H1 (cell line): ENCODE measurements at places on chromosomes 2 and 18. TPM values are rescaled to one million over a fixed set of nuclear protein-coding genes. Genes with fewer than 3 reads are reported as not detected.

- no peak for DNase-seq
- H3K4me1 ChIP-seq, result no peaks in the 10 kb centered on the region
- no peak overlapping the region for H3K4me3 ChIP-seq
Measured at GRCh38 chr2:98308532-98308931, 37.7 kb upstream of the CNGA3 start.

REG1B gene
- not detected in 2 replicates for total RNA-seq

DNA sequence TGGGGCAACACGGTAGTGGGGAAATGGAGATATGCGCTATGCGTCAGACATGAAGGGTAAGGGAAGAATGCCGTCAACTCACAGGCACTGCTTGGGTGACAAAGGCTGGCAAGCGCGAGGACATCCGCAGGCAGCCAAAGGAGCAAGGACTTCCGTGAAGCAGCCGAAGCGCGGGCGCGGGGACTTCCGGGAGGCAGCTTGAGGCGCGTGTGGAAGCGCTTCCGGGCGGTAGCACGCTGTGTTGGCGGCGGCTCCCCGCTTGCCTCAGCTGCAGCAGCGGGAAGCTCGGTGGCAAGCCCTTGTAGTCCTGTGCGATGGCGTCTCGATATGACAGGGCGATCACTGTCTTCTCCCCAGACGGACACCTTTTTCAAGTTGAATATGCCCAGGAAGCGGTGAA is at the start of gene PSMA8:
Gene PSMA8, plus strand, starts transcription at position 218 of the 400 bp plus-strand sequence. Its CDS starts 97 bp downstream, at position 315.
- peaks cover 11% of the 10 kb centered on the region; the same call in 1 of the 2 replicates for H3K27me3 ChIP-seq
- no peaks in the 10 kb centered on the region; the same call in 1 of the 2 replicates for H3K4me1 ChIP-seq
- no peaks in the 10 kb centered on the region for H3K36me3 ChIP-seq

MC5R gene
- total RNA-seq, result 0.31 and 0.37 TPM in 2 replicates

DNA sequence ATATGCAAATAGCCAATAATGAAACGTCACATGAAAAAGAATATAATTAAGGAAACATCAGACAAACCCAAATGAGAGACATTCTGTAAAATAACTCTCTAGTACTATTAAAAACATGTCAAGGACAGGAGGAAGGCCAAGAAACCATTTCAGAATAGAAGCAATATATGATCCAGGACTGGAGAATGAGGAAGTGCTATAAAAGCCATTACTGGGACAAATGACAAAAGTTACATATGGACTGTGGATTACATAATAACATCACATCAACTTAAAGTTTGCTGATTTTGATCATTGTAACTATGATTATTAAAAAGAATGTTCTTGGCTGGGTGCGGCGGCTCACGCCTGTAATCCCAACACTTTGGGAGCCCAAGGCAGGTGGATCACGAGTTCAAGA is 81.3 kb downstream of the CRACDL start:
- H3K36me3 ChIP-seq, result no peaks in the 10 kb centered on the region
- H3K27me3 ChIP-seq, result no peaks in the 10 kb centered on the region
- H3K4me1 ChIP-seq, result no peaks in the 10 kb centered on the region
- no peak overlapping the region for H3K27ac ChIP-seq
- DNase-seq, result no peak

GRCh38 chr18:42289526-42289925 is 334.5 kb downstream of the PIK3C3 start:
- no peaks in the 10 kb centered on the region for H3K27me3 ChIP-seq
- H3K36me3 ChIP-seq, result no peaks in the 10 kb centered on the region
- H3K4me3 ChIP-seq, result no peak overlapping the region
- no peak overlapping the region for H3K27ac ChIP-seq

- no peak for DNase-seq
- H3K27me3 ChIP-seq, result no peaks in the 10 kb centered on the region
- H3K4me3 ChIP-seq, result no peak overlapping the region
- no peak overlapping the region for H3K27ac ChIP-seq
- H3K4me1 ChIP-seq, result peaks cover 10% of the 10 kb centered on the region
Measured at GRCh38 chr2:39469807-39470206, 32.7 kb upstream of the MAP4K3 start.

DNA sequence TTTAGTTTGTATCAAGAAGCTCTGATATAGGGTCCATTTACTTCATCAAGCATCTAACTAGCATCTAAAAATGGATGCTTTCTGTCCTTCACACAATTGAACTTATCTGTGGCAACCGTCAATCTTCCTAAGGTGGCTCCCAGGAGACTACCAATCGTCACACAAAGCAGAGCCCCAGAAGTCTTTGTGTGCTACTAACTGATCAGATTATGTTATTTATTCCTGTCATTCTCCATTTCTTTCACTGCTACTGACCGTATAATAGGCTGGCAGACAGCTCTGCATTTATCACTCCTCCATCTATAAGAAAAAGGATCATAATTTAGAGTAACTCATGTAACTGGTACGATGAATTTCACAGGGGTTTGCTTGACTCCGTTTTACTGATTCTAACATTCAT is 585.0 kb upstream of the NXPH2 start:
- H3K27ac ChIP-seq, result no peak overlapping the region
- no peak overlapping the region for H3K4me3 ChIP-seq
- H3K27me3 ChIP-seq, result peaks cover 1% of the 10 kb centered on the region
- no peaks in the 10 kb centered on the region for H3K36me3 ChIP-seq
- no peak for DNase-seq
- H3K4me1 ChIP-seq, result no peaks in the 10 kb centered on the region

HOXD8 gene
- not detected in 2 replicates for total RNA-seq

DNA sequence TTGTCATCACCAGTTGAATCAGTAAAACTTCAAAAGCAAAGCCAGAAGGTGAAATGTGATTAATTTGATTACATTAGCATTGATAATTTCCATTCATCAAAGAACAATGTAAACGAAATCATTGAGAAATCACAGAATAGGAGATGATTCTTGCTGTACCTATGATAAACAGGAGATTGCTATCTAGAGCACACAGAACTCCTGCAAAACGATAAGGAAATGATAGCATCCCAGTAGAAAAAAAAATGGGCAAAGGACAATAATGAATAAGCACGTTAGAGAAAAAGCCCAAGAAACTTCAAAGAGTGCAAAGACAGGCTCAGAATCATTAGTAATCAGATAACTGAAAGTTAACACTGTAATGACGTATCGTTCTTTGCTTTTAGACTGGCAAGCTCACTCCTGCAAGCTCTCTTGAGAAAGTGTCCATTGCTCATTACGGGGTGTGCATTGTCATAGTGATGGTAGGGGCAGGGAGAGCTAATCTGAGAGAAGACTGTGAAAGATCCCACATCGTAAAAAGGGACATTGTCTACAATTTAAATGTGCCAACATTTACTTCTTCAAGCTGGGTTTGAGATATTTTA is 143.6 kb downstream of the SPP2 start:
- H3K4me3 ChIP-seq, result no peak overlapping the region
- H3K36me3 ChIP-seq, result no peaks in the 10 kb centered on the region
- no peaks in the 10 kb centered on the region for H3K27me3 ChIP-seq
- 0 out of 2 replicates have a peak, but pooled peaks cover 2% of the 10 kb centered on the region for H3K4me1 ChIP-seq
- no peak for DNase-seq

GRCh38 chr2:84187258-84187657 is 271.8 kb downstream of the SUCLG1 start:
- no peaks in the 10 kb centered on the region for H3K4me1 ChIP-seq
- no peaks in the 10 kb centered on the region for H3K36me3 ChIP-seq
- no peak overlapping the region for H3K27ac ChIP-seq
- no peak overlapping the region for H3K4me3 ChIP-seq
- H3K27me3 ChIP-seq, result no peaks in the 10 kb centered on the region

GRCh38 chr18:26545335-26546123 is 2.8 kb downstream of the KCTD1 start:
- no peak overlapping the region for H3K27ac ChIP-seq
- peak overlapping the region; percentile 80 for H3K4me3 ChIP-seq
- no peaks in the 10 kb centered on the region for H3K36me3 ChIP-seq

DNA sequence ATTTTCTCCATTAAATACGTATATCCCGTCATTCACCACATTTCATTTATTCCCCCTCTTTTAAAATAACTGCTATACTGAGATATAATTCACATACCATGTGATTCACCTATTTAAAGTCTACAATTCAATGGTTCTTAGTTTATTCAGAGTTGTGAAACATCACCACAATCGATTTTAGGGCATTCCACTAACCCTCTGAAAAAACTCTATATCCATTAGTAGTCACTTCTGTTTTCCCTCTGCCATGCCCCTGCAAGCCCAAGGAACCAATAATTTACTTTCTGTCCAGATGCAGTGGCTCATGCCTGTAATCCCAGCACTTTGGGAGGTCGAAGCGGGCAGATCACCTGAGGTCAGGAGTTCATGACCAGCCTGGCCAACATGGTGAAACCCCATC is 95.5 kb upstream of the FZD5 start:
- DNase-seq, result no peak
- no peaks in the 10 kb centered on the region for H3K36me3 ChIP-seq
- H3K4me3 ChIP-seq, result no peak overlapping the region
- H3K27me3 ChIP-seq, result no peaks in the 10 kb centered on the region

PARD6G gene
- total RNA-seq, result 17.9 and 18.8 TPM in 2 replicates

GRCh38 chr18:21110713-21111345 is 784 bp downstream of the ROCK1 start:
- DNase-seq, result no peak
- H3K36me3 ChIP-seq, result no peaks in the 10 kb centered on the region
- H3K4me3 ChIP-seq, result peak overlapping the region; percentile 98
- peak overlapping the region; percentile 82 for H3K27ac ChIP-seq
- peaks cover 4% of the 10 kb centered on the region; the same call in 1 of the 2 replicates for H3K27me3 ChIP-seq

HOXD1 gene
- total RNA-seq, result not detected in 2 replicates

KCNG2 gene
- 0.19 TPM in 1 of 2 replicates, not detected in the other for total RNA-seq

GRCh38 chr18:38957736-38958135 is 1392.1 kb upstream of the CELF4 start:
- peaks cover 5% of the 10 kb centered on the region for H3K4me1 ChIP-seq
- H3K27me3 ChIP-seq, result no peaks in the 10 kb centered on the region
- H3K27ac ChIP-seq, result no peak overlapping the region
- H3K4me3 ChIP-seq, result no peak overlapping the region

MOCOS gene
- total RNA-seq, result 5.8 and 6.5 TPM in 2 replicates

- no peak overlapping the region for H3K4me3 ChIP-seq
- no peak for DNase-seq
- H3K27ac ChIP-seq, result no peak overlapping the region
- no peaks in the 10 kb centered on the region for H3K4me1 ChIP-seq
Measured at GRCh38 chr2:11121099-11121822, 34.0 kb upstream of the SLC66A3 start.

STAT4 gene
- 0.63 and 0.80 TPM in 2 replicates for total RNA-seq

DNA sequence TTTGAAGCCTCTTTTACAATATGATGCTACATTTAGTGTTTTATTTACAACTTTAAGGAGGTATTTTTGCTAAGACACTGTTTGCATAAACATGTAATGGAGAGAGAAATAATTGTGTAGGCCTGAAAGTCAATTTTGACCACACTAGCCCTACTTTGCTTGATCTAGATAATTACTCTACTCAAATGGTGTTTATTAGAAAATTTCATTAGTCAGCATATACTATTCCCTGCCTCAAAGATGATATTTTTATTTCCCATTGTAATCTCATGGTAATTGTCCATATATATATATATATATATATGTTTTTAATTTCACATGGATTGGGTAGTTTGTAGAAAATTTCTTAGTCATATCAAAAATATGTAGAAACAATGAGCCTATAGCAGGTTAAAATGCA is 632.2 kb downstream of the SATB2 start:
- H3K27me3 ChIP-seq, result no peaks in the 10 kb centered on the region
- H3K4me1 ChIP-seq, result no peaks in the 10 kb centered on the region
- no peak for DNase-seq
- no peak overlapping the region for H3K27ac ChIP-seq
- H3K4me3 ChIP-seq, result no peak overlapping the region
- H3K36me3 ChIP-seq, result no peaks in the 10 kb centered on the region

DNA sequence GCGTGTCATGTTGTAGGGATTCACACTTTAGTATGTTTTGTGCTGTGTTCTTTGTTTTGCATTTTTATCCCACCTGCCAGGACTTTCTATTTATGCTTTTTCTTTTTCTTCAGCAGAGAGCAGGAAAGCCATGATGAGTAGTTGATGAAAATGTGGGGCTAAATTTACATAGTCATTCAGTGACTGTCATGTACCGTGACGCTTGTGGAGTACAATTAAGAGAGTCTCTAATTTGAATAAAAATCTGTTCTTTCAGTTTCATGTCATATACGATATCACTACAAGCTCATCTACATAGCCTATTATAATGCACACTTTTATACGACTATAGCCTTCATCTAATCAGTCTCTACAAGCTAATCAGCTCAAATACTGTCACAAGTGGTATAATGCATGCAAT is 112.7 kb upstream of the SPATS2L start:
- DNase-seq, result no peak
- peaks cover 4% of the 10 kb centered on the region; the same call in 1 of the 2 replicates for H3K4me1 ChIP-seq
- H3K4me3 ChIP-seq, result no peak overlapping the region
- no peak overlapping the region for H3K27ac ChIP-seq
- no peaks in the 10 kb centered on the region for H3K36me3 ChIP-seq

SERPINB3 gene
- total RNA-seq, result 0.17 TPM in 1 of 2 replicates, not detected in the other

DNA sequence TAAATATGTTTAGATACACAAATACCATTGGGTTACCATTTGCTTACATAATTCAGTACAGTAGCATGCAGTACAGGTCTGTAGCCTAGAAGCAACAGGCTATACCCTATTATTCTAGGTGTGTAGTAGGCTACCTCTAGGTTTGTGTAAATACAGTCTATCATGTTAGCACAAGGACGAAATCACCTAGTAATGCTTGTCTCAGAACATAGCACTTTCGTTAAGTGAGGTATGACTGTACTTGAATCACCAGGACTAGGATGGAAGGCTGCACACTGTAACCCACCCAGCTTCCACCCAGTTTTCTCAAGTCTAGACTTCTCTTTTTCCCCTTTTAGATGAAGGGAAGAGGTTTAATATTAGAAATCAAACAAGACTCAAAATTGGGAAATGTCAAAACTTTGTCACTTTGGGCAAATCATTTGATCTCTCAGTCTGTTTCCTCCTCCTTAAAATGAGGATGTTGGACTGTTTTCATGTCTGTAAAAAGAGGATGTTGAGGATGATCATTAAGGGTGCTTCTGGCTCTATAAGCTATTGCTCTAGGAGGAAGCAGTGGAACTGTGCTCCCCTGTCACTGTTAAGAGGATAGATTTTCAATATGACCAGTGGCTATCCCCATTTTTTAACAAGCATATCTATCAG is 3.7 kb upstream of the SOCS6 start:
- H3K4me1 ChIP-seq, result no peaks in the 10 kb centered on the region; the same call in 1 of the 2 replicates
- H3K27me3 ChIP-seq, result no peaks in the 10 kb centered on the region
- no peak overlapping the region for H3K27ac ChIP-seq
- H3K4me3 ChIP-seq, result no peak overlapping the region
- no peaks in the 10 kb centered on the region for H3K36me3 ChIP-seq

GRCh38 chr2:63047321-63048279 is 3.0 kb upstream of the OTX1 start:
- H3K27ac ChIP-seq, result no peak overlapping the region
- peak overlapping the region; percentile 74 for H3K4me3 ChIP-seq
- H3K36me3 ChIP-seq, result no peaks in the 10 kb centered on the region
- DNase-seq, result peak; percentile 85
- H3K4me1 ChIP-seq, result peaks cover 30% of the 10 kb centered on the region
